H1 (cell line): ENCODE measurements at places on chromosomes 13 and 19. TPM values are rescaled to one million over a fixed set of nuclear protein-coding genes. Genes with fewer than 3 reads are reported as not detected.

GRCh38 chr19:31979949-31980670 lies 365.3 kb upstream of the ZNF507 start:
- DNase-seq = no peak

GRCh38 chr13:36829753-36830152 lies 10.7 kb downstream of the RFXAP start:
- DNase-seq = no peak

- DNase-seq = no peak
These were observed 26.4 kb upstream of the SCEL start for GRCh38 chr13:77508959-77509620.

AP2A1 gene
- total RNA-seq = 105 and 109 TPM in 2 replicates
